ENCODE measurements at places on chromosomes 7 and 10. TPM values are rescaled to one million over a fixed set of nuclear protein-coding genes. Genes with fewer than 3 reads are reported as not detected.

DNA sequence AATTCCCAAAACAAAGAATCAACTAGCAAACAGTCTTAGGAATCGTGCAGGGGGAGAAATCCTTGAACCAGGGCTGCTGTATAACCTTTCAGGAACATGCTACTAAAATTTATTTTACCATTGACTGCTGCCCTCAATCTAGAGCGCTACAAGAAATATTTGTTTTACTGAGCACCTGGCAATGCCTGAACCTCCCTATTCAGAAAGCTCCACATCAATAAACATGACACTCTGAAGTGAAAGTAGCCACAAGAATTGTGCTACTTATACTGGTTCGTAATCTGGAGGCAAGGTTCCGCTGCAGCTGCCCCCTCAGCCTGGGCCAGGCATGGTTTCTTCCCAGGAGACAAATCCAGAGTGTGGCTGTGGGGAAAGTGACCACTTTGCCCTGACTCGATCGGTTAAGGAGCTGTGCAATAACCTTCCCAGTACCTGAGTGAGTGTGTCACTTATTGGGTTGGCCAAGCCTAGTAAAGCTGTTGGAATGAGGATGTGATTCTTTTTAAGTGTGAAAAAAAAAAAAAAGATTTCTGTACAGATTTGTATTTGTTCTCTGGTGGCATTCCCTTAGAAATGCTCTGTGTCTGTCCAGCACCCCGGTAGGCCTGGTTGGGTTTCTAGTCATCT lies 7.7 kb downstream of the VWA2 start:
- H3K4me1 ChIP-seq, result no peaks in the 10 kb centered on the region
- peaks cover 27% of the 10 kb centered on the region for H3K27me3 ChIP-seq
- H3K27ac ChIP-seq, result no peak overlapping the region
- no peak overlapping the region for H3K4me3 ChIP-seq

GRCh38 chr10:25600651-25601050 lies 333.4 kb upstream of the MYO3A start:
- H3K4me3 ChIP-seq, result no peak overlapping the region
- no peaks in the 10 kb centered on the region for H3K27me3 ChIP-seq
- H3K4me1 ChIP-seq, result no peaks in the 10 kb centered on the region
- no peak overlapping the region for H3K27ac ChIP-seq
- no peaks in the 10 kb centered on the region for H3K36me3 ChIP-seq

GRCh38 chr7:155020996-155021395 lies 18.1 kb upstream of the PAXIP1 start:
- no peaks in the 10 kb centered on the region for H3K36me3 ChIP-seq
- DNase-seq, result no peak
- no peak overlapping the region for H3K27ac ChIP-seq
- H3K4me1 ChIP-seq, result no peaks in the 10 kb centered on the region
- peaks cover 8% of the 10 kb centered on the region for H3K27me3 ChIP-seq

DNA sequence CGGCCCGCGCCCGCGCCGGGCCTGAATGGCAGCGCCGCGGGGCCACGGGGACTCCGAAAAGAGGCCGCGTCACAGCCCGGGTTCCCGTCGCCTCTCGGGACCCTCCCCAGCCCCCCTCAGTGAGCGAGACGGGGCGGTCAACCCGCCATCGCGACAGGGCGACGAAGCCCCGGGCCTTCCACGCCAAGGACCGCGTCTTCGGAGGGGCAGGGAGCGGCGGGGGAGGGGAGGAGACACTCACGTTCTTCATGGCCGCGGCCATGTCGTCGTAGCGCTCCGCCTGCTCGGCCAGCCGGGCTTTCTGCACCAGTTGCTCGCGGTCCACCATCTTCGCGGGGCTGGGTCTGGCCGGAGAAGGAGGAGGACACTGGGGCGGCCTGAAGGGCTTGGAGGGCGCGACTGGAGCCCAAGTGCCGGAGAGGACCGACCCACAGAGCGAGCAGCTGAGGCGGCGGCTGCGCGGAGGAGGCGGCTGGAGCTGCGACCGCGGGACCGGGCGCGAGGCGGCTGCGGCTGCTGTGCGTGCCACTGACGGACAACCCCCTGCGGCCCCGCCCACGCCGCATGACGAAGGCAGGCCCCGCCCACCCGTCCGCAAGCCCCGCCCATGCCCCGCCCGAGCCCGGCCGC lies at the start of gene YWHAG:
Gene YWHAG (minus strand): TSS at position 511 of the 630 bp plus-strand sequence. CDS start 183 bp downstream, at position 328.
- H3K27ac ChIP-seq, result peak within 1 kb of the TSS; percentile 94
- peak; percentile 89 for DNase-seq
- H3K36me3 ChIP-seq, result peaks cover 38% of the 10 kb centered on the region

- no peak for DNase-seq
- no peaks in the 10 kb centered on the region for H3K36me3 ChIP-seq
- no peak overlapping the region for H3K4me3 ChIP-seq
- no peak overlapping the region for H3K27ac ChIP-seq
These were observed 5.7 kb upstream of the TAS2R39 start for GRCh38 chr7:143177374-143178119.

GRCh38 chr7:107691716-107692115 lies 31.1 kb downstream of the SLC26A4 start:
- no peaks in the 10 kb centered on the region for H3K27me3 ChIP-seq
- H3K4me1 ChIP-seq, result peaks cover 3% of the 10 kb centered on the region
- no peak for DNase-seq

- H3K27me3 ChIP-seq, result no peaks in the 10 kb centered on the region
- no peak overlapping the region for H3K27ac ChIP-seq
- H3K4me1 ChIP-seq, result peaks cover 10% of the 10 kb centered on the region
- DNase-seq, result no peak
These were observed 131.7 kb upstream of the PRSS58 start for GRCh38 chr7:142389544-142389943.

DNA sequence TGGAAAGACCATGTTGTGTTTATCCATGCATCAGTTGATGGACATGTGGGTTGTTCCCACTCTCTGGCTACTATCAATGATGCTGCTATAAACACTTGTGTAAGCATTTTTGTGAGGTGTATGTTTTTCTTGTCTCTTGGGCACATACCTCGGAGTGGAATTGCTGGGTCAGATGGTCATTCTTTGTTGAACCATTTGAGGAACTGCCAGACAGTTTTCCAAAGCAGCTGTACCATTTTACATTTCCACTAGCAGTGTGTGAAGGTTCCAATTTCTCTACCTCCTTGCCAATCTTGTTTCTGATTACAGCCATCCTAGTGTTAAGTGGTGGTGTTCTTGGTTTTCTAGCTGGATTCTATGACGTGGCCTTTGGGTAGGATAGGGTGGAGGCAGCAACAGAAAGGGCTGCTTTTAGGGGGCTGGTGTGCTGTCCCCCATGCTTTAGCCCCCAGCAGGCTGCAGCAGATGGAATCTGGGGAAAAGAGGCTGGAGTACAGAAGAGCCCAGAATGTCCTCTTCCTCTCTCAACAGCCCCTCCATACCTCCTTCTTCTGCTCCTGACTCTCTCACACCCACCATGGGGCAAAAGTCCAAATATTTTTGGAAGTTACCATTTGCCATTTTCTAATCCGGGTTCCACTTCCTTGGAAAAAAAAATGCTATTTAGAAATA lies 352.7 kb downstream of the FRMD4A start:
- H3K4me1 ChIP-seq, result no peaks in the 10 kb centered on the region
- H3K27me3 ChIP-seq, result no peaks in the 10 kb centered on the region
- no peaks in the 10 kb centered on the region for H3K36me3 ChIP-seq
- H3K4me3 ChIP-seq, result no peak overlapping the region
- no peak overlapping the region for H3K27ac ChIP-seq
- DNase-seq, result no peak

GRCh38 chr10:96334616-96335526 lies 23.9 kb downstream of the OPALIN start:
- H3K27me3 ChIP-seq, result peaks cover 35% of the 10 kb centered on the region
- no peaks in the 10 kb centered on the region for H3K36me3 ChIP-seq
- H3K4me1 ChIP-seq, result peaks cover 2% of the 10 kb centered on the region
- no peak overlapping the region for H3K4me3 ChIP-seq

DNA sequence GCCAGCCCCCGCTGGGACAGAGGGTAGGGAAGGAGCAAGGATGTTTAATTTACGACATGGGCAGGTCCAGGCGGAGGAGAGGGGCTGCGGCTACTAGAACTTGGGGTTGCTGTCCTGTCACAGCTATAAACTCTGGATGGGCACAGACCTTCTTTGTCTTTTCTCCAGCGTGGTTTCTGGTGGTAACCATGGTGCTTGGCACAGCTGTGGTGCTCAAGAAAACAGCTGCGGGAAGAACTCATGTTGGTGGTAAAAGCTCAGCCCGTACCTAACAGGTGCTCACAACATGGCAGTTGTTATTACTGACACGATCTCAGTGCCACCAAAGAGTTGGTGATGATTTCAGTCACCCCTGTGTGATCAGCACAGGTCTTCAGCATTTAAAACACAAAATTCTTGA lies 13.8 kb downstream of the BAIAP2L1 start:
- DNase-seq, result no peak
- H3K36me3 ChIP-seq, result no peaks in the 10 kb centered on the region
- H3K4me1 ChIP-seq, result no peaks in the 10 kb centered on the region
- no peak overlapping the region for H3K27ac ChIP-seq
- no peak overlapping the region for H3K4me3 ChIP-seq
- H3K27me3 ChIP-seq, result no peaks in the 10 kb centered on the region

DNA sequence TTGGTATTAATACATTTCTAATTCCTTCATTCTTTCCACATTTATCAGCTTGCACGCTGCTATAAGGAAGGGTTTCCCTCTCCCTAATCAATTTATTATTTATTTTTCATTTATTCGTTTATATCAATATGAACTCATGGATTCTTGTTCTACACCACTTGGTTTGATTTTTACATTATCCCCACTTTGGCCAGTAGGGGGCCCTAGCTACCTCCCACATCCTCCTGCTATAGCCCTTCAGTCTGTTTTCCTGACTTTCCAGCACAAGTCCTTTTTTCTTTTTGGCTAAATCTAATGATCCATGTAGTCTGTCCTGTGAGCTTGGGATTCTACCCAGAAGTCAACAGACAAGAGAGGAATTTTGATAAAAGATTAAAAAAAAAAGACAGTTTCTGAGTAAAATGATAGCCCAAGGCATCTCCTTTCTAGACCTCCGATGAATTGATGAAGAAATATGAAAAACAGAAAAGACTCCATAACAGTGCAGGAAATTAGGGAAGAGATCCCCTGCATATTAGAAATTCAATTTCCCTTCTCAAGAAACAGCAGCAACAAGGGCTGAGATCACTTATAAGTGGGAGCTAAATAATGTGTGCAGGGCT lies 47.7 kb downstream of the LYZL2 start:
- no peaks in the 10 kb centered on the region for H3K36me3 ChIP-seq
- H3K27me3 ChIP-seq, result peaks cover 8% of the 10 kb centered on the region
- H3K27ac ChIP-seq, result no peak overlapping the region
- peaks cover 10% of the 10 kb centered on the region for H3K4me1 ChIP-seq
- DNase-seq, result peak; percentile 22

DNA sequence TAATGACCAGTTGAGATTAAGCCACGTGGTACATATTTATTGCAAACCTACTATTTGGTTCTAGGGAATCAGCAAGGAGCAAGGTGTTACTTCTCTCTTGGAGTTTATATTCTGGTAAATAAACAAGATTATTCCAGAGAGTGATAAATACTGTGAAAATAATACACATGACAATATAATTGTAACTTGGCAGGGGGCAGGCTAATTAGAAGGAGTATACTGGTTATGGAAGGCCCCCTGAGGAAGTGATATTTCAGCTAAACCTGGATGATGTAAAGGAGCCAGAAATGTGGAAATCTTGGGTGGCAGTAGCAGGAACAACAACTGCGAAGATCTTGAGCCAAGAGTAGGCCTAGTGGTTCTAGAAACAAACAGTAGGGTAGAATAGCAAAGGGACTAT lies 111.8 kb downstream of the SDK1 start:
- no peak overlapping the region for H3K27ac ChIP-seq
- H3K4me3 ChIP-seq, result no peak overlapping the region
- H3K36me3 ChIP-seq, result no peaks in the 10 kb centered on the region
- H3K27me3 ChIP-seq, result peaks cover 17% of the 10 kb centered on the region
- H3K4me1 ChIP-seq, result peaks cover 12% of the 10 kb centered on the region

Gene ASB10
- total RNA-seq, result not detected

Gene HOXA5
- not detected for total RNA-seq

Gene NACAD
- not detected for total RNA-seq

Measured in activated CD4-positive, alpha-beta memory T cell treated with anti-CD3 and anti-CD28 coated beads, Interleukin-2, amount 10 ng/mL, durations not matched to agents 7 days and 5 days (primary cell).